ENCODE measurements at places on chromosomes 4 and X.

DNA sequence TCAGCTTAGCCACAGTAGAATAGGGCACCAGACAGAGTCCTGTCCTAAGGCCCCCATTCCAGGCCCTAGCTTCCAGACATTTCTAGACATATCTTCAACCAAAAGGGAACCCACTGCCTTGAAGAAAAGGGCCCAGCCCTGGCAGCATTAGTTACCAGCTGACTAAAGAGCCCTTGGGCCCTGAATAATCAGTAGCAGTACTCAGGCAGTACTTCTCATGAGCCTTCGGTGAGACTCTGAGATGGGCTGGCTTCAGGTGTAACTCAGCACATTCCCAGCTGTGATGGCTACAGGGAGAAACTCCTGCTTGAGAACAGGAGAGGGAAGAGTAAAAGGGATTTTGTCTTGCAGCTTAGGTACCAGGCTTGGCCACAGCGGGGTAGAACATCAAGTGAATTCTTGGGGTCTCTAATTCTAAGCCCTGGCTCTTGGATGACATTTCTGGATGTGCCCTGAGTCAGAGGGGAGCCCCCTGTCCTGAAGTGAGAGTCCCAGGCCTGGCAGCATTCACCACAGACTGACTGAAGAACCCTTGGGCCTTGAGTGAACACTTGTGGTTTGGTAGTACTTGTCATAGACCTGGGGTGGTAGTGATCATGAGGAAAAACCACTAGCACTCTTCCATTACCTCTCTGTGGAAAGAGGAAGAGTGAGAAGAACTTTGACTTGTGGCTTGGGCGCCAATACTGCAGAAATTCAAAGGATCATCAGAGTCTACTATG is 170.1 kb downstream of the ATP10D start:
- no peak for DNase-seq

DNA sequence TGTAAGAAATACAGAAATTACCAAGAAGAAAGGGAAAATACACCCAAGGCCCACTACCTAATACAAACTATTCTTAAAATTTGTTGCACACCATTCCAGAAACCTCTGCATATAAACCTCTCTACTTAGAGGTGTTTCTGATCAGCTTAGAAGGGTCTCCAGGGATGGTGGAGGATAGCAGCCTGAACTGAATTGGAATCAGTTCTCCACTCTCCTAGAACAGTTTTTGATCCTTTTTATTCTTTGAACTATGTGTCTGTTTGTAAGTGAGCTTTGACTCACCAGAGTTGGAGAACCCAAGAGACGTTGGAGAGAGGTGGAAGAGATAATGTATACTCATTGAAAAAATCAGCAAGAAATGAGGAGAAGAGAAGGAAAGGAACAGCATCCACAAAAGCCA is 96.6 kb upstream of the OTUD4 start:
- no peak for DNase-seq

DNA sequence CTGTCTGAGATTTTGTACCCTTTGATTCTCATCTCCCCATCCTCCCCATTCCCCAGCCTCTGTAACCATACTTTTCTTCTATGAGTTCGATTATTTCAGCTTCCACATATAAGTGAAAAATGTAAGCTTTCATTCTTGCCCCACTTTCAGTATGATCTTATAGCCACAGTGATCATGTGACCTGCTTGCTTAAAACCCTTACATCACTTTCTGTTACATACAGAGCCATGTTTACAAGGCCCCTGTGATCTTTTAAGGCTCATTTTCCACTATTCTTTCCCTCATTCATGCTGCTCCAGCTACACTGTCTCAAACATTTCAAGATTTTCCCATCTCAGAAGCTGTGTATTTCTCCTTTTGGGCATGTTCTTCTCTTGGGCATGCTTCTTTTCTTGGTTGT is 147.7 kb downstream of the DCK start:
- no peak for DNase-seq

GRCh38 chrX:23514082-23514481 is 153.2 kb upstream of the PRDX4 start:
- no peak for DNase-seq

DNA sequence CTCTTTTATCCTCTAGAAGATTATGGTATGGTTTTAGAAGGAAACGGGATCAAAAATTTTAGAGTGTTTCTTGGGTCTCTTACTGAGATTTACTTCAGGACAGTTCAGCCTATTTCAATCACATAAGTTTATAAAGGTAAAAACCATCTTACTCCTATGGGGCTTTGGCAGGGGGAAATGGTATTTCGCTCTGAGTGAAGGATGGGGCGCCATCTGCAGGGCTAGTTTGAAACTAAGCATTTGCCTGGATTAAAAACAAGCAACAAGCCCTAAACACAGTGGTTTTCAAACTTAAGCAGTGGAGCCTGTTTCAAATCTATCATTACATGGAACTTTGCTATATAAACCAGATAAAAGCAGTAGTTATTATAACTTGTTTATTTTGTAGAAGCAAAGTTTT is 361.5 kb upstream of the FMR1 start:
- no peak for DNase-seq

- no peak for DNase-seq
Observed at GRCh38 chr4:71978210-71978835, 53.5 kb upstream of the NPFFR2 start.

DNA sequence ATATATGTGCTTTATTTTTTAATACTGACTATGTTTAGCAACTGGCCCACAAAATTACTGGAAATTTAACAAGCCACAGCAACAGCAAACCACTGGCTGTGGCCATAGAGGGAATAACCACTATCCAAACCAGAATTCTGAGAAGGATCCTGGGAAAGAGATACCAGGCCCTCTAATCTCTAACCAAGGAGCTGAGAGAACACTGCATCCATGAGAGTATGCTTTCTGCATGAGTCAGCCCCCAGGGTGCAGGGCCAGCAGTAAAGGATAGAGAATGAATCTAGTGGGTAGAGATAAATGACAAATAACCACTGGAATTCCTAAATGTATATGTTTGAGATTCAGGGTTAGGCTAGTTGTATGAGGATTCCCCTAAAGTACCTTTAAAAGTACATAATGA is 221.8 kb downstream of the KIT start:
- no peak for DNase-seq

- DNase-seq = no peak
Observed at GRCh38 chrX:115561605-115562479, 868 bp downstream of the PLS3 start.

GRCh38 chr4:30837131-30837539 is 117.0 kb downstream of the PCDH7 start:
- DNase-seq = no peak

DNA sequence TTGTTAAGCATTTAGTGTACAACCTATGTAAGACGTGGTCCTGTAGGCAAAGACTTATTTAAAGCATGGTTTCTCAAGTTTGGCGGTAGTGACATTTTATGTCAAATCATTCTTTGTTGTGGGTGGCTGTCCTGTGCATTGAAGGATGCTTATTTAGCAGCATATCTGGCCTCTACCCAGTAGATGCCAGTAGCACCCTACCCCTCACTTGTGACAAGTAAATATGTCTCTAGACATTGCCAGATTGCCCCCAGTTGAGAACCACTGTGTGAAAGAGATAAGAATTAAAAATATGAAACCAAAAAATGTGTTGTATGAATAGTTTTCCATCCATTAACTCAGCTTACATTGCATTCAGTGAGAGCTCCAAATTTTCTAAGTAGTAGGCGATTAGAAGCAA is 25.5 kb downstream of the MMAA start:
- no peak for DNase-seq

DNA sequence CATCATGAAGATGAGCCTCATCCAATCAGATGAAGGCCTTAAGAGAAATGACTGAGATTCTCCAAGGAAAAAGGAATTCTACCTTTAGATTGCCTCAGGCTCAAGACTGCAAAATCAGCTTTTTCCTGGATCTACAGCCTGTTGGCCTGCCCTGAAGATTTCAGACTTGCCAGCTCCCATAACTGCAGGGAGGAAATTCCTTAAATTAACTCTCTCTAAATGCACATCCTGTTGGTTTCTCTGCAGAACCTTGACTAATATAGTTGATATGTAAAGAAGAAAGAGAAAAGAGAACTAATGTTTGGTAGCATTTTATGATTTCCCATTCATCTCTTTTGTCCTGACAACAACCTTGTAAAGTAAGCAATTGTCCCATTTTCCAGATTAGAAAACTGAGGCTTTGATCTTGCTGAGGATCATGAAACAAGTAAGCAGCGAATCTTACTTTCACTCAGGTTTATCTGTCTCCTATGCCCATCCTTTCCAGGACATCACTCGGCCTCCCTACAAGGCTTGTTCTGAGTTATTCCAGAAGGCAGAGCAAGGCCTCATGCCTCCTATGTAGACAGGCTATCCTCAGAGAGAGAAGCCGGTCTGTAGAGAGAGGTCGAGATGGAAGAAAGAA is 115.0 kb upstream of the LDB2 start:
- no peak for DNase-seq

DNA sequence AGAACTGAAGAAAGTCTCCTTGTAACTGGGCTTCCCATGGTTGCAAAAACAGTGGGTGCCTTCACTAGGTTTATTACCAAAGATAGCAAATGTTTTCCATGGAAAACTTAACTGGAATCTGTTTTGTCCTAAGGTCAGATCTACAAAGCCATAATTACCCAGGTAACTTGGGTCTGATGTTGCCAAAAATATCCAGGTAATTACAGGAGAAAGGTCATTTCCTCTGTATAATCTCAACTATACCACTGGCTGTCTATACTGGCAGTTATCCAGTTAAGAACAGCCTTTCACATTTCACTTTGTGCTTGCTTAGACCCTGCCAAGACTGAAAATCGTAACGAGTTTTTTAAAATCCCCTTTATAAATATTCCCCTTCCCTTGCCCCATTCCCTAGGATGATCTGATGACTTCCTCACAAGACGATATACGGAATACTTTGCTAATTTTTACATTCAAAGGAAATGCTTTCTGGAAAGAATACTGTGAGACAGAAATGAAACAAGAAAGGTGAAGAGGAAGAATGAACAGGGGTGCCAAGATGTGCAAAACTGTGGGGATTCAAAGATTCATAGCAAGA is 105.5 kb downstream of the MAML3 start:
- no peak for DNase-seq

DNA sequence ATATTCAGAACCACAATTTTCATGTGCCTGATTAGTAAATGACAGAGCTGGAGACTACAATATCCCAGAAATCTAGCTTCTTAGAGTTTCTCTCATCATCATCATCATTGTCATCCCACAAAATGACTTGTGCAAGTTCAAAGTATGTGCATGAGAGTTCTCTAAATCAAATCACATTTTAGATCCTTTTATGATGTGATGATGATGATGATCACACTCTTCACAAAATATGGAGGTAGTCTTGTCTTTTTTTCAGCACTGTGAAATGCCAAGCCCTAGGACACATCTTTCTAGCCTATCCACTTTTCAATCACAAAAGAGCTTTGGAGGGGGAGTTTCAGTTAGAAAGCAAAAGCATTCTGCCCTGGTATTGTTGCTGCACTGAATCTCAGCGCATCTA is 7.4 kb downstream of the MBNL3 start:
- DNase-seq = no peak

DNA sequence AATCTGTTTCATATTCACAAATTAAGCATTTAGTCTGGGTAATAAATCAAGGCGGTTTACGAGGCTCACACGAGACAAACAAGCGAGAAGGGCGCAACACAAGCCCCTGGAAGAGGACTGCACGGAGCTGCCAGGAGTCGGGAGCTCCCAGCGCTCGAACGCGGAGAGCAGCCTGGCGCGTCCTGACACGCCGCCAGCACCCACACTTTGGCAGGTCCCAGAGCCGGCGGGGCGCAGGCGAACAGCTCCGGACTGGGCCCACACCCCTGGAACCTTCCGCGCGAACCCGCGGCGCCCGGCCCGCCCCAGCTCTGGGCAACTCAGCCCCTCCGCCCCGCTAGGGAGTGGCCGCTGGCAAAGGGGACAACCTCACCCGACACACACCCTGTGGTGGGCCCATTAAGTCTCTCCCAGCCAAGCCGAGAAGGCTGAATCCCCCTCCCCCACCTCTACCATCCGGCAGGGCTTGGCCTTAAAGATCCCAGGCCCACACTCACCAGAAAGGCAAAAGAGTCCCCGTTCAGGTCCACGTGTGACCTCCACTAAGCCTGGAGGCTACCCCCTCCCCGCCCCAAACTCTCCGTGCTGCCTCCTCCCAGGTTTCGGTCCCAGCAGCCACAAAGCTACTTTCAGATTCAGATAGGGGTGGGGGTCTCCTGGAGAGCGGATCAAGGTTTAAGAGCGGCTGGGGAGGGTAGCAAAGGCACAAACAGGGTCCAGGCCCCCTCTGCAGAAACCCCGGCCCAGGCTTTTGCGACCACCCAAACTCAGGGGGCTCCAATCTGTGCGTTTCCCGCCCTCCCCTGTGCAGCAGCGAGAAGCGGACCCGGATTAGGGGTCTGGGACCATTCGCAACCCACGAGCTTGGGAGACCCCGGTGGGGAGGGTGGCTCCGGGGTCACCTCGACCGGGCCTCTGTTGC is 47.5 kb upstream of the BCOR start:
- no peak for DNase-seq

DNA sequence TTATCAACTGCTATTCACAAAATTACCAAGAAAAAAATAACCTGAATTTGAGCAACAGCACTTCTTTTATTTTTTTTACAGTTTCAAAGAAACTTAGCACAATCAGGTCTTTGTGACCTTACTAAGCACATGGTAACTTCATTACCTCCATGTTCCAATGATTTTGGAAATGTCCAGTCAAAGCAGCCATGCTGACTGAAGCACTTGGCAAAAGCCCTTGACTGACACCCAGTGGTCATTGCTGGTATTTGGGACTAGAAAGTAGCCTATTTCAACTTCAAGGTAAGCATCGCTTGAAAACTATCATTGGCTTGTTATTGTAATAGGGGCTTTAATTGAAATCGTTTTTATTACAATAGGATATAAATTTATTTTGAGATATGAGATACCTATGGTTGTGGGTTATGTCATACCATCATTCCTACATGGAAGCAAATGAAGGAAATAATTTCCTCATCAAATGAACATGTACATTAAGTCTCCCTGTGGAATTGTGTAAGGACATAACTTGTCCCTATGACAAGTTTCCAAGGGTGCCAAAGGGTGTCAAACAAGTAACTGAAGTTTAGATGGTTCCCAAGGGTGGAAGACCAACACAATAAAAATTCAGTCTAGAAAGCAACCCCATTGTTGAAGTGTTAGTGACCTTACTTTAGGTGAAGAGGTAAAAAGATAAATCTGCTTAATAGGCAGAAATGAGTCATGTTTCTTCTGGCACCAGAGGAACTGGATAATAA is 15.2 kb upstream of the ANXA10 start:
- DNase-seq = peak; percentile 10

GRCh38 chrX:108439961-108440696 is 491 bp downstream of the COL4A5 start:
- DNase-seq = no peak

- no peak for DNase-seq
Observed at GRCh38 chrX:117147249-117147648, 684.5 kb upstream of the CT83 start.

DNA sequence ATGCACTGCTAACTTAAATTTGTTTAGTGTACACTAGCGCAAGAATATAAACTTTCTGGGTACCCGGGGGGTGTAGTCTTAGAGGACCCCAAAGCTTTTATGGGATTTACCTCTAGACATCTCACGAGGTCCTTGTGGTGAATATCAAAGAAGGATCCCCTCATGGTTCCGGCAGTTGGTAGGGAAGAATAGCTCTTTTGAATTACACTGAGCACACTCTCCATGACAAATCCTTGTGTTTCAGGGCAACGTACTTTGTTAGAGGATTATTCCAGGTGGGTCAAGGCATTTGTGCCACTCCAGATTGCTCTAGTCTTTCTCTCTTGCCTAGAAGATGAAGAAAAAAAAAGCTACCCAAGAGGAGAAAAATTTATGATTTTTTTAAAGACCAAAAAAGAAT is 387.6 kb downstream of the PDHA2 start:
- no peak for DNase-seq

- DNase-seq = no peak
Observed at GRCh38 chrX:150983521-150984168, 510 bp downstream of the HMGB3 start.

All from GM12864 (cell line).